Anterior cingulate cortex (tissue), 58 donors: ENCODE measurements at places on chromosomes 3 and 15.

DNA sequence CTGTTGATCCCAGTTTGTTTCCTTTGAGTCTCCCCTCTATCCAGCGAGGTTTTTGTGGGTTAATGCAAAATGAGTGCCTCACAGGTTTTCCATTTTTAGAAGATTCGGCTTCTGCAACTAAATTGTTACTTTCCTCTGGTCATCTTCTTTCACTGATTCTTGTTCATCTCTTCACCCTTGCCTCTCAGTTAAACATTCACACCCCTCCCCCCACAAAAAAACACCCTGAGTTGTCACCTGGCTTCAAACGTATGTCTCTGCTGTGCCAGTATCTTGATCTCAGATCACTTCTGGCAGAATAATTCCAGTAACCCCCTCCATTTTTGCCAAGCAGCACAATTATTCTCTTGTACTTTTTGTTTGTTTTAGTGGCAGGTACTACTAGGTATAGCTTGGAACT, 12.3 kb upstream of the CLDN16 start:
- no peak for DNase-seq

- DNase-seq: no peak
Measured at GRCh38 chr3:188929137-188929536, 242.6 kb upstream of the TPRG1 start.

DNA sequence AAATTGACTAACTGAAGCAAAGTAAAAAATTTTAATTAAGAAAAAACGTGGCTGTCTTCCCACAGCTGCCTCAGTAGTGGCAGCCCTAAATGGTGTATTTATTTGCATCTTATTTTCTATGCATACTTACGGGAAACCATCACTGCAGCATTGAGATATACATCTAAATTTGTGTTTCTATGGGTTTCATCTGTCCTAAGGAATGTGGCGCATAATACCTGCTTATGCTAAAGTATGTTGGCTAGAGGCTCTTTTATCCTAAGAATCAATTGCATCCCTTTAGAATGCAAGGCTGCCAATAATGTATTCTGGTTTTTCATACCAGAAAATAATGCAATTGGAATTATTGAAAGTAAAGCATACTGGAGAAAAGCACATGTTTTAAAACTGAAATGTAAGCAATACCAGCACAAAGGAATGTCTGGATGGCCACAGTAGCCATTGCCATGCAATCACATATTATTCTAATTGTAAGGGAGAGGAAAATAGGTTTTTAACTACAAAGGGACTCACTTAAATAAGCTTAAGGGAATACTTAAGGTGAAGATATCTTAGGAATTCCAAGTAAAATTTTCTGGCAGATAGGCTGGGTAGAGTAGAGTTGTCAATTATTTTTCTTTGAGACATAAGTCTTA, 834.5 kb upstream of the NECTIN3 start:
- no peak for DNase-seq

GRCh38 chr3:165455360-165455759, 259.2 kb upstream of the SLITRK3 start:
- no peak for DNase-seq

- no peak for DNase-seq
Measured at GRCh38 chr3:96931119-96931862, 116.9 kb downstream of the EPHA6 start.

GRCh38 chr3:40299721-40300335, 9.7 kb upstream of the EIF1B start:
- DNase-seq: no peak

GRCh38 chr3:74613060-74613459, 1.4 kb downstream of the CNTN3 start:
- DNase-seq: no peak

- no peak for DNase-seq
Measured at GRCh38 chr3:27596334-27596841, 112.2 kb upstream of the SLC4A7 start.

DNA sequence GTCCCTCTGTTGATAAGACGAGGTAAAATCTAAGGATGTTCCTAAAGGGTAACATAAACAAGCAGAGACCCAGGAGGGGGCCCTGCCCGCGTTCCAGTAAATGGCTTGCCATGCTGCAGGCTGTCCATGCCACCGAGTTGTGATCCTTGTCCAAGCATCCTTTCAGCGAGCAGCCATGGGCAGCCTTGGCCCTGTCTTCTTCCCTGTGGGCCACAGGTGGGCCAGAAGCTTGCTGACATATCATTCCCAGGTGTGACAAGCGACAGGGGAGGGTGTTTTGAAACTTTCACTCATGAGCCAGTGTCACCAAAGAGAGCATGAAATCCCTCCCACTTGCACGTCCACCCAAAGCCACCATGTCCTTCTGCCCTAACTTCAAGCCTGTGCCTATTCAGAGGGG, 53.7 kb downstream of the PCSK6 start:
- no peak for DNase-seq

DNA sequence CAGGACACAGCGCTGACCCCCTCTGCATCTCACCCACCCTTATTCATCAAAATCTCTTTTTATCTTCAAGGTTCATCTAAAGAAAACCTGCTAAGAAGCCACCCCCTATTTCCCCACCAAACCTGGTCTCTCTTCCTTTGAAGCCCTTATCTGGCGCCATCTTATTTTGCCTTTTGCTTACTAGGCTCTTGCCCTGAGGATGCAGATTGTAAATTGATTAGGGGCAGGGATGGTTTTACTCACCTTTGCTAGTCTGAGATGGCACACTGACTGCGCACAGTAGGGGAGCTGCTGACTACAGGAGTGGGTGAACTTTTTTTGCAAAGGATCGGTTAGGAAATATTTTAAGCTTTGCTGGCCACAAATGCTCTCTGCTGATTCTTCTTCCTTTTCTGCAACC, 78.9 kb upstream of the BHLHE40 start:
- DNase-seq: no peak

DNA sequence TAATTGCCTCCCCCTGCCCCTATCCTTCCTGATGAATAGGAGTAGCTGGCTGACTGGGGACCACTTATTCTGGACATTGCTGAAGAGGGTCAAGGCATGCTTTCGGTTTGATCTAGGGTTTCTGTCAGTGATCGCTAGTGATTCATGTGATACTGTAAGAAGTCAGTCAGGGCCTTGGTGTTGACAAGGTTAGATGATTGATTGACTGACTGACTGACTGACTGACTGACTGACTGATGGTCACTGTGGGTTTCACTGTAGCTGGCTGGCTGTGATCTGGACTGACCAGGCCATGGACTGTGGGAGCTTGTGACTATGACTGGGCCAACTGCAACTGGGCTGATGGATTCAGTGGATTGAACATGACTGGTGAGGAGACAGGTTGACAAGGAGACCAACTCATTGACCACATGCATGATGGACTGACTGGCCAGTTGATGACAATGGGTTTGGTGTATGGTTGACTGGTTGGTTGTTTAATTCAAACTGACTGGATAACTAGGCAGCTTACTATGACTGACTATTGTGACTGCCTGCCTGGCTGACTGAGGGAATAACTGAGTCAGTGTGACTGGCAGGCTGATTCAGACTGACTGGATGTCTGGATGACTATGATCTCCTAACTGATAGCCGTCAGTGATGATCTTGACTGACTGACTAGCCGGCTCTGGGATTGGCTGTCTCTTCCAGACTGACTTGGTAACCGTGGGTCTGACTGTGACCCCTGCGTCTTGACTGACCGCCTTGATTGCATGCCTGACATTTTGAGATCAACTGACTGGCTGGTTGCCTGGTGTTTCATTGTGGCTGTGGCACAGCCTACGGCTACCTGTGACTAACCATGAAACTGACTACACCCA, 509.9 kb downstream of the SHQ1 start:
- DNase-seq: no peak
